ENCODE measurements at places on chromosomes 3 and 15.

- DNase-seq: no peak
Observed at GRCh38 chr3:76991165-76991564, 48.7 kb upstream of the ROBO2 start.

- no peak for DNase-seq
Observed at GRCh38 chr15:29086001-29086400, 183.6 kb downstream of the NSMCE3 start.

GRCh38 chr3:50068134-50068533 is 20.6 kb upstream of the RBM5 start:
- DNase-seq: peak; percentile 78

- DNase-seq: peak; percentile 79
Observed at GRCh38 chr3:86993704-86994103, 2.8 kb upstream of the VGLL3 start.

GRCh38 chr15:100905850-100906249 is 13.3 kb upstream of the LRRK1 start:
- DNase-seq: no peak

DNA sequence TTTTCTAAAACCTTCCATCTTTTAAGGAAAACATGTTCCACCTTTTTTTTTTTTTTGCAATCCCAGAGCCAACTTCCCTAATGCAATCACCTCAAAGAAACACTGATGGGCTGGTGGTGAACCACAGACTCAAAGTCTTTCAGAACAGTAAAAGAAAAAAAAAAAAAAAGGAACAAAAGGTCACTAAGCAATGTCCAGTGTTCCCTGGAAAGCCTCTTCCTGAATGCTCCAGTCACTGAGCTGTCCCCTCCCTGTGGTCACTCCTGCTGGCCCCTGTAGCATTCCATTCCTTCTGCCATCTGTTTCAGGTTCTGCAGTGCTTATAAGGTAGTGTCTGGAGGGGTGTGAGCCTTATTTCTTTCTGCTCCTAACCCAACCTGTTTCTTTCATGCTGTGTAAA is 53.3 kb downstream of the AAGAB start:
- DNase-seq: peak; percentile 85

DNA sequence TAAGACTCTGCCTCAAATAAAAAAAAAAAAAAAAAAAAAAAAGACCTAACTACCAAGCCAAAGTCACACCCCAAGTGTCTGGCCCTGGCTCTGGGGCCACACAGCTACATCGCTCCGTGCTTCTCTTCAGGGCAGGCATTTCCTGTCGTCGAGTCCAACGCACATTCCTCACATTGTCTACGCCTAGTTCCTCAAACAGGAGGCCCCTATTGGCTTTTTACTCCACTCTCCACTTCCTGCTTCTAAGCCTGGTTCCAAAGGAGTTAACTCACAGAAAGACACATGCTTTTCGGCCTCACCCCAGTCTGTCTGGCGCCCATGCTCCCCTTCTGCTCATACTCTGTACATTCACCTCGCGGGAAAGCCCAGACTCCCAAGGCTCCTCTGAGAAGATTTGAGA is 28.8 kb downstream of the KNG1 start:
- DNase-seq: peak; percentile 49

GRCh38 chr15:83848315-83849050 is 194.6 kb downstream of the ADAMTSL3 start:
- DNase-seq: peak; percentile 96

DNA sequence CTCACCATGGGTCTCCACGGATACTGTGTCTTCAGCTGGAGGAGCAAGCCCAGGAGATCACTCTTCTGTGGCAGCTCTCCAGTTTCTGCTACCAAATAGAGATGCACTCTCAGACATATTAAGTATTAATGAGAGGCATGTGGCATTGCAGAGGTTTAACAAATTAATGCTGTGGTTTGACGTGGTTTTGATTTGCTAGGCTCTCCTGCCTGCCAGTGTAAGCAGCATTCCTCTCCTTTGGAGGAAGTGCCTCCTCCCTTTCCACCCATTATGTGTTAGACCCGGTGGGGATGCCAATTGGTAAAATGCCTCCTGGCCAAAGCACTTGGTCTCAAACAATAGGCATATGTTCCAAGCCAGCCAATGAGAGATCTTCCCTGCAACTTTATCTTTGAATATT is 124.8 kb downstream of the MYLK start:
- no peak for DNase-seq

DNA sequence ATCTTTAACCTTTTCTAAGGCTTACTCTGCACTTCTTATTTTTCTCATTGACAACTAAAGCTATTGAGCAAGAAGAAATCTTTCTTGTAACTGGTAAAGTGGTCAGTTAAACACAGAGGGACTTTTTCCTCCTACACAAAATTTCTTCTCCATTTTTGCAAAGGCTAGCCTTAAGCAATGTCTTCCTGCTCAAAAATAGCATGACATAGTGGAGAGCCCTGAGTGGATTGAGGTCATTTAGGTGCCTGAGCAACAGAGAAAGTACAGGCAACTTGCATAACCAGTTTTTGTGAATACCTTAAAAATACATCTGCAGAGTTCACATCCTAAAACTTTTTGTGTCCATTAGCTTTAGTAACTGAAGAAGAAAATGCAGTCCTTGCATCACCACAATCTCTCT is 144.7 kb upstream of the TTC14 start:
- no peak for DNase-seq

GRCh38 chr15:91444656-91445055 is 344.6 kb downstream of the SV2B start:
- no peak for DNase-seq

- DNase-seq: no peak
Observed at GRCh38 chr3:186105543-186105942, 3.3 kb downstream of the ETV5 start.

DNA sequence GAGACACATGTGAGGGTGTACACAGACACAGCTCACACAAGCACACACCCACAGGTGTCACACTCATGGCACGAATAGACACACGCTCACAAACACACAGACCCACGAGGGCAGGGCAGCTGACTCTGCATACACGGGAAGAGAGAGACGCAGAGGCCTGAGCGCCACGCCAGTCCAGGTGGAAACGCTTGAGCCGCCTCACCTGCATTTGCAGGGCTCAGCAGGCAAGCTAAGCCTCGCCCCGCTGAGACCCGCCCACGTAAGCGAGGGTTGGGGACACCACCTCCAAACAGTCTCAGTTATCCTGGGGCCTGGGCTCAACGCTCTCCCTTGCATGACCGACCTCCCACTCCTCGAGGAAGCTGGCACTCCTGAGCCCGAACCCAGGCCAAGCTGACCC is 73.2 kb downstream of the TLE3 start:
- DNase-seq: no peak

- peak; percentile 85 for DNase-seq
Observed at GRCh38 chr3:169147238-169148008, 516.1 kb downstream of the MECOM start.

DNA sequence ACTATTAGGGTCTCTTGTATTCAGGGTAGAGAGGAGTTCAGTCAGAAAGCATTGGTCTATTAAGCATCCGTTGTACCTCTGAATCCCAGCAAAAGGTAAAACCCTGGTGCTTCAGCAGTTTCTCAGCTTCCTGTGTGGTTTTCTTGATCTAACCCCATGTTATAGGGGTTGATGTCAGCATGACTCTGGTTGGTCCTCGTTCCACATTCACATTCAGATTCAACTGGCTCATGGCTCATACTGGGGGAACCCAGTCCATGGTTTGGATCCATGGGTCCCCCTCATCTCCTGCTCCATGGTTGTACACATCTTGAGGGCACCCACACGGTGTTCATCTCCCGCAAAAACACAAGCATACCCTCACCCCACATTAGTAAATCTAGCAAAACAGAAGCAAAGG is 47.7 kb upstream of the C2CD4B start:
- no peak for DNase-seq

GRCh38 chr3:62084558-62084957 is 288.8 kb downstream of the FEZF2 start:
- DNase-seq: no peak

DNA sequence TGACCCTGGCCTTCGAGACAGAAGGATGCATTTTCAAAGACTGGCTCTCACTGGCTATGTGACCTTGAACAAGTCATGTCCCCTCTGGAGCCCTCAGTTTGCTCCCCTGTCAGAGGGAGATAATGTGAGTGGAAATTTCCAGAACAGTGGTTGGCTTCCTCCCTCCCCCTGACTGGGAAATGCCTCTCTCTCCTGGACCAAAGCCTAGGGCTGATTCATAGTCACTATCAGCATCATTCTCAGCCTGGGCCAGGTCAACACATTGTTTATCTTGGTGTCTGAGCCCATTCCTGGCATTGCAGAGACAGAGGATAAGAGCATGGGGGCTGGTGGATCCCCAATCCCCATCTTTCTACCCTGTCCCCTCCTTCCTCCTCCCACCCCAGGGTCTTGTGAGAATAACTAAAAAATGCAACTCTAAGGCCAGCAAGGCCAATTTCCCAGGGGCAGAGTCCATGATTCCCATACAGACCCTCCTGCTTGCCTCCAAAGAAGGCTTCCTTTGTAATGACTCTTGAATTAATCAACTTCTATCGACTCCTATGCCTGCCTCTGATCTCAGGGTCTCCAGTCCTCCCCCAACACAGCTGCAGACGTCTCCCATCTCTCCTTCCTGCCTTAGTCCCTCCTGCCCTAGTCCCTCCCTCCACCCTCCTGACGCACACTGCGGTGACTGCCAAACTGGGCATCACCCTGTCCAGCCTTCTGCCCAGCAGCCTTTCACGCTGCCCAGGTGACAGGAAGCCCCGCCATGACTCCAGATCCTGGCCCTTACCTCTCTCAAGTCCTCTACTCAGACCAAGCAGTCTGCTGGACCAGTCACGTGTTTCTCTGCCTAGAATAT is 35.4 kb upstream of the CORO2B start:
- DNase-seq: peak; percentile 72

DNA sequence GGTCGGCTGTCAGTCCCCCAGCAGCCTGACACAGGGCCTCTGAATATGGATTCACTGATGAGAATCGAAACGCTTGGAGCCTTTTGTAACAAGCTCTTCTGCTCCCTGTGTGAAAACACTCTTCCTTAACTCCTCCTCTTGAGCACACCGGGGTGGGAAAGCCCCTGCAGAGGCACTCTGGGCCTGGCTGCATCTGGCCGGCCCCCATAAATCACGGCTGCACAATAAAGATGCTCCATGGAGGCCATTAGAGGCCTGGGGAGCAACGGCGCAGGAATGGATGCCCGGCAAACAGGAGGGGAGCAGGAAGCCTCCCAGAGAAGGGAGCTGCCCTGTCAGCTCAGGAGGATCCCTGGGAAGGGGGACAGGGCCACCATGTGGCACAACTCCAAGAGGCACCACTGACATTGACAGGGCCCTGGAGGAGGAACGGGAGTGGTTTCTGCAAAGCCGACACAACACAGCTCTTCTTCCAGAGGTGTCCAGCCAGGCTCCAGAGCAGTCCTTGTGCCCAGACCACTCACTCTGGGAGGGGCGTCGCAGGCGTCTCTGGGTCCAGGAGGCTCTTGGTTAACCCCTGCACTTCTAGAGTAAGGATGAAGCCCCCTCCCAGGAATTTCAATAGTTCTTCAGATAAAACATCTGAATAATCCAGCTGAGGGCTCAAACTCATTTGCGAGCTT is 509.3 kb upstream of the PPP2R3A start:
- DNase-seq: no peak

GRCh38 chr3:184786280-184786941 is 25.6 kb upstream of the VPS8 start:
- DNase-seq: peak; percentile 86

- no peak for DNase-seq
Observed at GRCh38 chr3:140007911-140008869, 73.2 kb downstream of the CLSTN2 start.

- no peak for DNase-seq
Observed at GRCh38 chr3:25000971-25001591, 427.0 kb upstream of the RARB start.

DNA sequence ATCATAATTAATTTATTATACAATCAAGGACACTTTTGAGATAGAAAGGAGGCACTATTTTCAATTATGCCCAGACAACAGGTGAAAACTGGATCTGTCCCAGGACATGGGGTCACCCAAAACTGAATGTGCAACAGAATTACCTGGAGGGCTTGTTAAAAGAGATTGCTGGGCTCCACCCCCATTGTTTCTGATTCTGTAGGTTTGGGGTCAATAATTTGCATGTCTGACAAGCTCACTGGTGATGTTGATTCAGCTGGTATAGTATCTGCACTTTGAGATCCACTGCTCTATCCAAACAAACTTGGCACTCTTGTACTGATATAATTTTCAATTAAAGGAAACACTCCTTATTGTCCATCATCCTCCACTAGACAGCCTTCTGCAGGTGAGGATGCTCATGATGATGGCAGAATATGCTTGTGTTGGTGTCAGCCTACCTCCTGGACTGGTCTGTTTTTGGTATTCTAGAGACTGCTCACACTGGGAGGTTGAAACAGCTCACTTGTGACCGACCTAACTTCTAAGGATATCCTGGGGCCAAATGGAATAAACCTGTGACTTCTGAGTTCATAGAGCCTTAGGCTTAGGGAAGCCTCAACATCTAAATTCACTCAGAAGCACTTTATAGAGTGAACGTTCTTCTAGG is 2.2 kb downstream of the P2RY14 start:
- DNase-seq: no peak

DNA sequence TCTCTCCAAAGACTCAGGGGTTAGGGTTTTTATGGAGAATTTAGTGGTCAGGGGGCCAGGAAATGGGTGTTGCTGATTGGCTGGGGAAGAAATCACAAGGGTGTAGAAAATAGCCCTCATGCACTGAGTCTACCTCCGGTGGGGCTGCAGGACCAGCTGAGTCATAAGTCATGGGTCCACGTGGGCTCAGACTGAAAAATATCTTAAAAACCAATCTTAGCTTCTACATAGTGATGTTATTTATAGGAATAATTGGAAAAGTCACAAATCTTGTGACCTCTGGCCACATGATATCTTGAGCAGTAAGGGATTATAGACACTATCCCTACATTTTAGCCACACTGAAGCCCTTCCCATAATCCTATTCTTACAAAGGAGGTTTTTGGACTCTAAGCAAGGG is 224.0 kb downstream of the DPH6 start:
- no peak for DNase-seq

DNA sequence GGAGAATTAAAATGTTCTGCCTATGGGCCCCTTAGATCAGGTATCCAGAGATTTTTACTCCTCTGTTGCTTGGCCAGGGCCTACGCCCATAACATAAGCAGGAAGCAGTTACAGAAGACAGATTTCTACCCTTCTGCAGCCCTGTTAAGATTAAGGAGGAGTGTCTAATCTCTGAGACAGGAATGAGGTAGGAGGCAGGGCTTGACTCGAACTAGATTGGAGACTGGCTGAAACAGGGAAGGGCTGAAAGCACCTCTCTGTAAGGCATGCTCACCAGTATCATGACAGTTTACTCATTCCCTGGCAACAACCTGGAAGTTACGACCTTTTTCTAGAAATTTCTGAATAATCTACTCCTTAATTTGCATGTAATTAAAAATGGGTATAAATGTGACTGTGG is 16.7 kb downstream of the PLA2G4D start:
- DNase-seq: no peak

- no peak for DNase-seq
Observed at GRCh38 chr3:198030125-198030524, 70.1 kb downstream of the LMLN start.

GRCh38 chr3:115913069-115913686 is 289.9 kb downstream of the GAP43 start:
- DNase-seq: peak; percentile 15
